A549 treated with DMSO at 1 μM for 4 hours (cell line): ENCODE measurements at places on chromosomes 11 and 22. TPM values are rescaled to one million over a fixed set of nuclear protein-coding genes. Genes with fewer than 3 reads are reported as not detected.

Gene OR52A1
- not detected in 5 replicates for total RNA-seq

Gene MRGPRX4
- total RNA-seq, result not detected in 5 replicates

Gene CBLIF
- not detected in 5 replicates for total RNA-seq

Gene CLDN5
- total RNA-seq, result not detected in 5 replicates

Gene MOGAT2
- total RNA-seq, result 0.05 TPM in 1 of 5 replicates, not detected in the others

Gene HEPN1
- total RNA-seq, result not detected in 5 replicates

Gene RAG1
- total RNA-seq, result 0.01 to 0.48 TPM (median 0.27 TPM) in 5 replicates

Gene LMNTD2
- 2.1 to 2.9 TPM (median 2.2 TPM) in 5 replicates for total RNA-seq

Gene DPP3
- 54.9 to 77.2 TPM (median 56.6 TPM) in 5 replicates for total RNA-seq

Gene FJX1
- 34.8 to 44.9 TPM (median 39.0 TPM) in 5 replicates for total RNA-seq

Gene DRAP1
- 204 to 286 TPM (median 228 TPM) in 5 replicates for total RNA-seq

Gene SELENOO
- 13.4 to 19.2 TPM (median 17.3 TPM) in 5 replicates for total RNA-seq

Gene B4GALNT4
- total RNA-seq, result 12.3 to 21.3 TPM (median 16.7 TPM) in 5 replicates

Gene MLC1
- total RNA-seq, result 0.03 to 0.09 TPM (median 0.04 TPM) in 3 of 5 replicates, not detected in the others

Gene WNT11
- 0.88 to 1.4 TPM (median 1.2 TPM) in 5 replicates for total RNA-seq

Gene MYOD1
- not detected in 5 replicates for total RNA-seq

Gene APLNR
- 0.06 to 0.20 TPM (median 0.11 TPM) in 5 replicates for total RNA-seq

Gene TUB
- 6.9 to 9.0 TPM (median 8.9 TPM) in 5 replicates for total RNA-seq

Gene OR6A2
- total RNA-seq, result not detected in 5 replicates

Gene NFAM1
- not detected in 5 replicates for total RNA-seq

Gene VPREB1
- total RNA-seq, result not detected in 5 replicates

Gene MUC5AC
- total RNA-seq, result 2.3 to 5.4 TPM (median 4.6 TPM) in 5 replicates
